ENCODE measurements at places on chromosomes 5 and 9.
A peak's percentile ranks its signal among the peaks of the same experiment; 100 is the strongest.

DNA sequence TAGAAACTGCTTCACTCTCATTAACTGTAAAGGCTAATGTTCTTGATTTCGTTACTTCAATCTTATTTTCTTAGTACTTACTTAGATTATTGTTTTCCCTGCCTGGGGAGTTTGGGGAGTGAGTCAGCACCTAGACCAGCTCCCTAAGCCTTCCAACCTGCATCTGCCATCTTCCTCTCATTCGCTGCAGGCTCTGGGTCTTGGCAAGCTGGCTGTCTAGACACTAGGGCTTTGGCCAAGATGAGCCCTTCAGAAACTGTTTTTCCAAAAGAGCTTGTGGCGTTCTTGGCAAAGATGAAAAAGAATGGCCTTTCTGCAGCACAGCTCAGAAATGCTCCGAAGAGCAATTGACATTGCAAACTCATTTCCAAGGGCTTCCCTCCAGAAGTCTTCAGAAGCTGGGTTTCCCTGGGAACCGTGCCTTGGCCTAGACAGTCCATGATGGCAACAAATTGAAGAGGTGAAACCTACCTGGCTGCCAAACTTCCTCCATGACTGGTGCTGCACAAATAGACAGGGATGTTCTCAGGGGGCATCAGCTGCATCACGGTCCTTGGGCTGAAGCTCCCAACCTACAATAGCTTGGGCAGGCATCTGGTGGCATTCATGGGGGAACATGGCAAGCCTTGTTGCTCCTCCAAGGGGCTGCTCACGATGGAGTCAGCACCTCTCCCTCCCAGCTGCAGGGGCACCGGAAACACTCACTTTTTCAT lies 76.6 kb downstream of the NSUN2 start:
- DNase-seq = no peak

DNA sequence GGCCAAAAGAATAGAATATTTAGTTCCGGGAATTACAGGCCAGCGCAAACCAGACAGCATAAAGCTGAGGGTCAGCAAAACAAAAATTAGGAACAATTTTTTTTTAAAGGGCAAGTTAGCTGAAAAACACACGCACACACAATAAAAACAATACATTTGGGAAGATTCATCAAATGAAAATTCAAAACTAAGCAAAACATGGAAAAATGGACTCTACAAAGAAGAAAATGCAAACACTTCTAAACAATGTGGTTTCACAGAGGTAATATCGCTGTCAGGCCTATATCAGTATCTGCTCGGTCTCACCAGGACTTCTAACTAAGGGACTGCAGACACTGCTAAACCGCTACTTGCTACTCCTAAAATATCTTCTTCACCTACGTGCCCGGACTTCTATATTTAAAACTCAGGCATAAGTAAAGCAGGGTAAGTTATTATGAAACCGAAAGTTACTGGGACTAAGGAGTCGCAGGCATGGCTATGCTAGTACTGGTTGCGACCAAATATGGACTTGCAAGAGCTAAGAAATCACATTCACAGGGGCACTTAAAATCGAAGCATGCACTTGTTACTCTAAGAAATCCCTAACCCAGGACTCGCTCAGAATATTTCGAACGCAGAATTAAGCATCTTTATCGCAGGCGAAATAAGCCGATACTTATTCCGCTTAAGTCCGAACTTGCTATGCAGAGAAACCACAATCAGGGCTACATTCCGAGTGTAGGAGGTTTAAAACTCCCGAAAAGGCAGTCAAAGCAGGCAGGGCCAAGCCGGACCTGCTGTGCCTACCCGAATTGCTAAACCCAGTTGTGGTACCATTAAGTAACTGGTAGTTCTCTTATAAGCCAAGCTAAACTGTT lies 2.3 kb downstream of the ANXA2R start:
- DNase-seq = peak; percentile 57

DNA sequence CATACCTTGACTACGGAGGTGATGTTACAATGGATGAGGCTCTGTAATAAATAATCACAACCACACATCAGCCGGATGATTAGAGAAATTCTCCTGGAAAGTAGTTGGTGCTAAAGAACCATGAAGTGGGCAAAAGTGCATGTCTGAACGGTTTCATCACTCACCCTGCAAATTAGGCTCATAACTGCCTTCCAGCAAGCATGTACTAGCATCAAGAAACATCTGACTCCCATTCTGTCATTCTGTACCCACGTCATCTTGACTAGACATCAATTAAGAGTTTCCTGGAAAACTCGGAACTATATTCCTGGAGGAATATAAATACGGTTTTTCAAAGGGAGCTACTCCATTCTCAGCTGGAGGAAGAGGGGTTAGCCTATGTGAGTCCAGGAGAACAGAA lies 52.2 kb downstream of the HSD17B3 start:
- DNase-seq = no peak

- DNase-seq = no peak
These were observed 230.9 kb downstream of the CDH9 start for GRCh38 chr5:26807231-26808199.

GRCh38 chr5:66467564-66467963 lies 128.6 kb upstream of the MAST4 start:
- no peak for DNase-seq

Data from germinal center (tissue), 1 donor.